ENCODE measurements at places on chromosomes 2 and 18. TPM values are rescaled to one million over a fixed set of nuclear protein-coding genes. Genes with fewer than 3 reads are reported as not detected.

GRCh38 chr2:128640845-128641360 lies 322.2 kb upstream of the HS6ST1 start:
- H3K4me3 ChIP-seq: no peak overlapping the region
- H3K4me1 ChIP-seq: peaks cover 47% of the 10 kb centered on the region
- H3K27me3 ChIP-seq: no peaks in the 10 kb centered on the region
- H3K27ac ChIP-seq: no peak overlapping the region

- no peak overlapping the region for H3K4me3 ChIP-seq
- no peaks in the 10 kb centered on the region for H3K4me1 ChIP-seq
- no peaks in the 10 kb centered on the region for H3K27me3 ChIP-seq
- DNase-seq: no peak
- H3K27ac ChIP-seq: no peak overlapping the region
- no peaks in the 10 kb centered on the region for H3K36me3 ChIP-seq
Observed at GRCh38 chr18:31562726-31563125, 29.0 kb upstream of the TTR start.

- H3K27ac ChIP-seq: no peak overlapping the region
- H3K36me3 ChIP-seq: no peaks in the 10 kb centered on the region
- no peaks in the 10 kb centered on the region for H3K27me3 ChIP-seq
Observed at GRCh38 chr2:134191835-134192234, 62.0 kb upstream of the MGAT5 start.

GRCh38 chr2:160465002-160465401 lies 28.6 kb downstream of the RBMS1 start:
- H3K4me1 ChIP-seq: peaks cover 5% of the 10 kb centered on the region
- no peak for DNase-seq
- H3K27me3 ChIP-seq: no peaks in the 10 kb centered on the region
- no peaks in the 10 kb centered on the region for H3K36me3 ChIP-seq
- H3K4me3 ChIP-seq: no peak overlapping the region

GRCh38 chr2:233380132-233380895 lies 26.0 kb downstream of the DGKD start:
- H3K4me3 ChIP-seq: no peak overlapping the region
- H3K4me1 ChIP-seq: no peaks in the 10 kb centered on the region
- no peaks in the 10 kb centered on the region for H3K36me3 ChIP-seq
- H3K27me3 ChIP-seq: no peaks in the 10 kb centered on the region
- H3K27ac ChIP-seq: no peak overlapping the region
- no peak for DNase-seq

DNA sequence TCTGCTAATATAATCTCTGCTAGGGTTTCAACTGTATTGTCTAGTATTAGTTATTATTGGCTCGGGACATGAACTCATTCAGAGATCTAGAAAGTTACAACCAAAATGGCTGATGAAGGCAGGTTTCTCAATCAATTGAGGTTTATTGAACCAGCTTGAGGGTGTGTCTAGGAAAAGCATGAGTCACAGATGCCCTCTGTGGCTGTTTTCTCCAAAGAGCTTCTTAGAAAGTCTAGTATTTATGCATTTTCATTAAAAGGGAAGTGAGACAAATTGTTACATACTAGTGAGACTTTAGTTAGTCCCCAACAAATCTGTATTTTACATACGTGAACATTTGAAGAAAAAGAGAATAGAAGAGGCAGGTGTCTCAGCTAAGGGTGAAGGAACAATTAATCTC lies 23.0 kb upstream of the RTTN start:
- H3K27ac ChIP-seq: no peak overlapping the region
- no peaks in the 10 kb centered on the region for H3K4me1 ChIP-seq
- H3K27me3 ChIP-seq: no peaks in the 10 kb centered on the region
- no peak for DNase-seq
- H3K36me3 ChIP-seq: no peaks in the 10 kb centered on the region

- no peaks in the 10 kb centered on the region for H3K4me1 ChIP-seq
- no peak for DNase-seq
- no peaks in the 10 kb centered on the region for H3K27me3 ChIP-seq
- no peaks in the 10 kb centered on the region for H3K36me3 ChIP-seq
- no peak overlapping the region for H3K27ac ChIP-seq
- H3K4me3 ChIP-seq: no peak overlapping the region
Observed at GRCh38 chr2:123077101-123077500, 948.0 kb upstream of the CNTNAP5 start.

Gene CLEC4F
- total RNA-seq: not detected

Gene ASB18
- not detected for total RNA-seq

Gene MBP
- total RNA-seq: 20.7 TPM
